ENCODE measurements at places on chromosomes 12 and 14.

DNA sequence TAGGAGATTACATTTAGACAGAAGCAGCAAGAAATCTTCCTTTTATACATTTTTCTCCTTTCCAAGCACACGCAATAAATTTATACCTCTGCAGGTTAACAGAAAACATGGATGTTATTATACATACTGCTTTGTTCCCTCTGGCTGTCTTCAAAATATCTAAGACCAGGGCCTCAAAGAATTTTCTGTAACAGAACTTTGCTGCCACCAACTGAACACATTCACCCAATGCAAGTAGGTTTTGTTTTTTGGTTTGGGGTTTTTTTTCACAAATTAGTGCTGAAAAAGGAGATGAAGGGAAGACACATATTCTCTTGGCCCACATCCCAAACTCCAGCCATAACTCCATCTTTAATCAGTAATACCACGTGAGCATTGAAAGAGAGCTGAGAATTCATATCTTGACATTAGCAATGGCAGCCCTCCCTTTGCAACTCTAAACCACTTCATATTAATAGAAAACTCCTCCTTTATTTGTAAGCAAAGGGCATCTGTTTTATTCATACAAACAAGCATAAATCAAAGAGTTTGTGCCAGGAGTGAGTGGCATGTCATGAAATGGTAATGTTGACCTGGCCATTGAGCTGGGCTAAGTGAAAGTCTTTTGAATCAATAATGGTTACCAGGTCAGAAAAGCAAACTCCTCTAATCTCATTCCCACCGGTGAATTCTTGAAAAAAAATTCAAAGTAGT lies 150.8 kb upstream of the FSCB start:
- DNase-seq = peak; percentile 49

- no peak for DNase-seq
Measured at GRCh38 chr12:107568718-107569117, 116.9 kb upstream of the PWP1 start.

- no peak for DNase-seq
Measured at GRCh38 chr12:88472248-88472647, 108.0 kb downstream of the KITLG start.

DNA sequence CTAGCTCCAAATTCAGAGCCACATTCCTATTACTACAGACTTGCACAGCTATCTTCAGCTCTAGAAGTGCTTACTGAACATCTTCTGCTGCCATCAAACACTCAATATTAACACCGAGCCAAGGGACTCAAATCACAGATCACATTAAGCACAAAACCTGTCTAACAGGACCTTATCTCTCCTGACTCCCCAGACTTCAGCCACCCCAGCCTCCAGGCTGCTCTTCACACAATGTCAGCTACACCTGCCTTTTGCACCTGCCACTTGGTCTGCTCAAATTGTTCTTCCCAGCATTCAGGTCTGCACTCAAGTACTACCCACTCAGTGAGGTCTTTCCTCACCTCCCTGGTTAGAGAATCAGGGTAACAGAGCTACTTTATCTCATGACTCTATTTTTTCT lies 57.1 kb downstream of the GALC start:
- DNase-seq = peak; percentile 87

- DNase-seq = no peak
Measured at GRCh38 chr12:105347499-105347898, 17.0 kb downstream of the C12orf75 start.

DNA sequence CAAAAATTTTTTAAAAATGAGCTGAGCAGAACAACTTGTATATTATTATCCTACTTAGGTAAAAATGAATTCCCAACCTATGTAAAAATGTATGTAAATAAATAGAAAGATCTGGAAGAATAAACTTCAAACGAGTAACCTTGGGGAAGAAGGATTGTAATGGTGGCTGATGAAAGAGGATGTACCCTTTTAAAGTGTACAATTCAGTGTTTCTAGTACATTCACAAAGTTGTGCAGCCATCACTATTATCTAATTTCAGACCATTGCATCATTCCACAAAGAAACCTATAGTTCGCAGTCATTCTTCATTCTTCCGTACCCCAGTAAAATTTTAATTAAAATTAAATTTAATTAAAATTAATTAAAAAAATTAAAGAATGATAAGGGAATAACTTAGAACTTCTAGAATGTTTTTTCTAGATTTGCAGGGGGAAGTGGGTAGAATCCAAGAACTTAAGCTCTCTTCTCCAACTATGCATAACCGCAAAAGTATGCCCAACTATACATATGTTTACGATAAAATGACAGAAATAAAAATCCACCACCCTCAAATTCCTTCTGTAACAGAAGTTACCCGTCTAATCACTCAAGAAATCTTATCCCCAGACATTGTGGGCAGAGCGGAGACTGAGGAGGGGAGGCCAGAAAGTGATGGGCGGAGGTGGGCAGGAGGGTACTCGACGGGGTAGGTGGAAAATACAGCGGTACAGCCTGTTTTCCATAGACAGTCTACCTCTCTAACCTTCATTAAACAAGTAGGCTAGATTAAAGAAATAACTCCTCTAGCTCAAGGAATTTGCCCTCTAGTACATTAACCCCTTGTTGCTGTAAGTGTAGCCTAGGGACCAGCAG lies 921 bp downstream of the DEPDC4 start:
- no peak for DNase-seq

DNA sequence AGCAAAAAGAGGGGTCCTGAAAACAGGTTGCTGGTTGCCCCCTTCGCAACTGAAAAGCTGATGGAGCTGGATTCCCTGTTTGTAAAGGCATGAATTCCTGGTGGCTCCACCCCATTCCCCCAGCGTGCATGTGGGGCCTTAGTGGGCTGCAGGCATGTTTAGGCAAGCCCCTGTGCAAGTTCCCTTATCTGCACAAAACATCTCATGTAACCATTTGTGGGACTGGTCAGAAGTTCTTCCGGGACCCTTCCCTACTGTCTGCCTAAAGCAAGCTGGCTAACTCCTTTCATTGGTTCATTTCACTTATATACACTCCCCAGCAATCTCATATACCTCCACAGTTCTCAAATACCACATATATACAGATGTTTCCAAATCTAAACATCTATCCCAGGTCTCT lies 24.0 kb upstream of the HIGD1C start:
- DNase-seq = no peak

DNA sequence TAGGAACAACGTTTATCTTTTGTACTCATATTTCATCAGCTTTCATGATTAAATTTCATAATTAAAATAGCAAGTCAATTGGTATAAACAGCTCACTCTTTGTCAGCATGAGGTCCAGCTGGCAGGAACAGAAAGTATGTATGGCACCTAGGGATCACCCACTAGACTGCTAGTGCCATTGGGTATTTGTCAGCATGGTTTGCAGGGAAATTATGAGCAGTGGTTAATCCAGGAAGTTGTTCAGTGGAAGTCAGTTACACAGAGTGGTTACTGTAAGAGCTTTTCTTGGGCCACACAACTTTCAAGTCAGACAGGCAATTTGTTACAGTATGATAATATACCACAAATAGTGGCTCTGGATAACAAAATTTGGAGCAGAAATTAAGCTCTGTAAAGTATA lies 340.3 kb upstream of the RGS6 start:
- no peak for DNase-seq

GRCh38 chr12:34244608-34245007 lies 222.3 kb downstream of the ALG10 start:
- no peak for DNase-seq

DNA sequence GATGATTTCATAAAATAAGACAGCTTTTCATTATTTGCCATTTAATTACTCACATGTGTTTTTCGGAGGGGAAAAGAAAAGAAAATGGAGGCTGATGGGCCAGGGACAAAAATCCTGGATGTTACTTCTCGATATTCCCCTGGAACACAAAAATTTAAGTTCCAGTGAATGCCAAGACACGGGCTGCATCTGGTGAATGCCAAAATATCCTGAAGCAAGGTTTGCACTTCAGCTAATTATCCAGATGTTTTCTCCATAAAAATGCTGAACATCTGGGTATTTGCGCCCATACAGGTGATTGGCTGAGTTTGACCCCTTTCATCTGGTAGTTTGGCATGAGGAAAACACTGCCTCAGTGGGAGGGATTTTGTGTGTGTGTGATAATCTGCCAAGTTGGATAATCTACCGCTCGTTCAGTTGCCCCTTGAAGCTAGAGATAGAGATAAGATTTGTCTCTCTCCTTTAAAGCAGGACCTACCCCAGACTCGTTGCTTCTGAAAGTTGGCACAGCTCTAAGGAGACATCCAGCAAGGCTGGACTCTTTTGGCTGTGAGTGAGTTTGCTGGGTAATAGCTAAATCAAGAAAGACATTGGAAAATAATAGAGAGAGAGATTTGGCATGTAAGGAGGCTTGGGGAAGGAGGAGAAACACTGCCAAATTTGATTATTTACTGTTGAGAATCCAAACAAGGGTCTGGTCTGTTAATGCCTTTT lies 390.0 kb downstream of the EGLN3 start:
- no peak for DNase-seq

GRCh38 chr12:116284396-116284795 lies 6.9 kb upstream of the MED13L start:
- DNase-seq = no peak

GRCh38 chr12:116361414-116362223 lies 84.1 kb upstream of the MED13L start:
- DNase-seq = no peak

DNA sequence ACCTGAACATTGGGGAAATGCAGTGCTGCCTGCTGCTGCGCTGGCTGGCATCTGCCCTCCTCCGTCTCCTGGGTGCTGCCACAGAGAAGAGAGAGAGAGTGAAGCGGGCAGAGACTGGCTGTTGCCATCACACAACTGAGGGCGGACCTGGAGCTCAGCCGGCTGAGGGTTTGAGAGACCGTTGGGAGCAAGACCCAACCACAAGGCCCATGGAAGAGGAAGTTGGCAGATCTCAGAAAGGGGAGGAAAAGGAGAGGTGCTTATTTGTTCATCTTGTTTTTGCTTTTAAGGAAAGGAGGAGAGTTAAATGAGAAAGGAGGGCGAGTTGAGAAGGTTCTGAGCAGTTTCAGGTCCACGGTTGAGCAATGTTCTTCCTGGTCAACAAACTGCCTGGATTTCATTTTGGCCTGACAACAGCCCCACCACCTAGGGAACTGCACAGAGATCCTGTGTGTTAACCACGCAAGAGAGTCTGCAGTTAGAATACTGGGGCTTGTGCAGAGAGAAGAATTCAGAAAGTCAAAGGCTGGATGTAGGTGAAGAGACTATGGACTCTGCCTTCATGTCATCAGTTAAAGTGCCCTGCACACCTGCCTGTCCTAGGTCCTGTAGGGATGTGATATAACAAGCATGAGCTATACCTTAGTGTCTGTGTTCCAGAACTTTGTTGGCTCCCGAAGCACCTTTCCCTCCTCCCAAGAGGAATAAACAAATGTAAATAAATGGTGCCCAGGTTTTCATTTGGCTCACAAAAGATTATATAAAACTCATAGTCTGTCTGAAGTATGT lies 124.6 kb downstream of the ETV6 start:
- no peak for DNase-seq

- no peak for DNase-seq
Measured at GRCh38 chr14:62957562-62957961, 87.7 kb downstream of the KCNH5 start.

GRCh38 chr14:29823816-29824215 lies 103.8 kb downstream of the PRKD1 start:
- no peak for DNase-seq

GRCh38 chr14:31752867-31753661 lies 191.9 kb downstream of the NUBPL start:
- DNase-seq = no peak

DNA sequence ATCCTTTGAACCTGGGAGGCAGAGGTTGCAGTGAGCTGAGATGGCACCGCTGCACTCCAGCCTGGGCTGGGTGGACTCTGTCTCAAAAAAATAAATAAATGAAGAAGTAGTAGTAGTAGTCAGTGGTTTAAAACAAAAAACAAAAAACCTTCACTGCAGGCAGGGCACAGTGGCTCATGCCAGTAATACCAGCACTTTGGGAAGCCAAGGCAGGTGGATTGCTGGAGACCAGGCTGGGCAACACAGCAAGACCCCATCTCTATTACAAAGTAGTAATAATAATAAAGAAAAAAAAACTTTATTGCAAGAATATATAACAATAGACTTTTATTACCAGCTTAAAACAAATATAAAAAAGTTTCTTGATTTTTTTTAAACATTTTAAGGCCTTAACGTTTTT lies 13.8 kb upstream of the NEK9 start:
- no peak for DNase-seq

GRCh38 chr12:92871116-92871515 lies 58.0 kb downstream of the EEA1 start:
- DNase-seq = no peak

- DNase-seq = peak; percentile 55
Measured at GRCh38 chr14:89618811-89619551, 201.9 kb upstream of the FOXN3 start.

GRCh38 chr12:28891126-28891525 lies 258.0 kb upstream of the FAR2 start:
- no peak for DNase-seq

GRCh38 chr12:12796171-12796570 lies 10.7 kb downstream of the APOLD1 start:
- no peak for DNase-seq

GRCh38 chr14:50812180-50812579 lies 18.8 kb downstream of the NIN start:
- DNase-seq = no peak

- no peak for DNase-seq
Measured at GRCh38 chr14:105197211-105197641, 16.1 kb upstream of the NUDT14 start.

DNA sequence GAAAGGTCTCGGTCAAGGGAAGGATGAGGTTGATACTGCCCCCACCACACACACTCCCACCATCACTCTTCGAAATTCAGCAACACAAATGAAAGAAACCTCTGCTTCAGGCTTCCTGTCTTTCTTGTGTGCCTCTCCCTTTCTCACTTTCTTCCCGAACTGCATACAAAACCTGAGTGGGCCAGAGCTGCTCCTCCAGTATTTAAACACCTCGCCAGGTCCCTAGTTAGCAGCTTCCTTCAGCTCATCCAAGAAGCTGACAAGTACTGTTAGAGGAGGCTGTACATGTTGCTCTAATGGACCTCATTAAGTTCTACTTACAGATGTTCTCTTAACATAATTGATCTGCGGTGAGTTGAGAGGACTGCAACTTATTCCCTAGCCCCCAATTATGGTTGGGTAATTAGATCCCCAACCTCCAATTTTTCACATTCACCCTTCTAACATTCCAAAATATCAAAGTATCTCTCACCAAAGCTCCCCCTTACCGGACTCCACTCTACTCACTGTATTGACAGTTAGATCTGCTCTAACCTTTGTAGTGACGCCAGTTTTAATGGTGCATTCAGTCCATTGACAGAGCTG lies 4.1 kb upstream of the LMO3 start:
- DNase-seq = peak; percentile 82

GRCh38 chr12:7144414-7145120 lies 14.4 kb downstream of the CLSTN3 start:
- DNase-seq = no peak

DNA sequence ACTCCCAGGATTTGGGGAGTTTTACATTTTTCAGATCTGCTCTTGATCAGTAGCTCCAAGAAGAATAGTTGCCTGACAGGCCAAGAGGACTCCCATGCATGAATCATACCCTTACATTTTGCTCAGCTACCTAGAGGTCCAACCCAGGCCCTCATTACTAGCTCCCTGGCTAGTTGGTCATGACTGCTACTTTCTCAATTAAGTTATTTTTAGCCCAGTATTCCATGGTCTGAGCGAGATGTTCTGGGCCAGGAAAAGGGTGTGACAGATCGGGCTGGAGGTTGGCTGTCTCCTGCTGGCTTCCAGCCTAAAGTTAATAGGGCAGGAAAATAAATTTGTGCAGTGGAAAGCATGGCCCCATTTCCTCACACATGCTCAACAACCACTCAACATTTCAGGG lies 379.2 kb downstream of the GRIN2B start:
- no peak for DNase-seq
